ENCODE measurements at places on chromosomes 1 and 21.

- no peak for DNase-seq
Observed at GRCh38 chr1:26281091-26281958, 1.4 kb downstream of the SH3BGRL3 start.

GRCh38 chr1:213138892-213139291 lies 87.9 kb downstream of the RPS6KC1 start:
- DNase-seq, result no peak

- DNase-seq, result no peak
Observed at GRCh38 chr1:29264773-29265389, 28.6 kb downstream of the PTPRU start.

- no peak for DNase-seq
Observed at GRCh38 chr1:80842796-80843195, 957.9 kb upstream of the ADGRL2 start.

DNA sequence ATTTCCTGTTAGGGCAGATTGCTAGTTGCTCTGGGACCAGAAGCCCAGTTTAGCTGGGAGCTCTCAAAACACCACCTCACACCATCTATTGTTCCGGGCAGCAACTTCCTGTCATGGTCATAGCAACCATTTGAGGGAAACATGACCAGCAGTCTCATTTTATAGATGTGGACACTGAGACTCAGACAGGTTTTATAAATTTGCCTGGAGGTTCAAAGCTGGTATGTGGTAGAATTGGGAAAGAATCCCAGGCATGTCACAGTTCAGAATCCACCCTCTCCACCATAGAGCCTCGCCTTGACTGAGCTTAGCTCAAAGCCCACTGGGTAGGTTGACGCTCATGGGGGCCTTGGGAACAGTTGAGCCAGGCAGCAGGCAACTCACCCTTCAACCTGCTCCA lies 14.0 kb upstream of the TRIM67 start:
- no peak for DNase-seq

- DNase-seq, result no peak
Observed at GRCh38 chr1:162903246-162903645, 42.3 kb upstream of the CCDC190 start.

GRCh38 chr1:242788771-242789170 lies 264.3 kb upstream of the PLD5 start:
- DNase-seq, result no peak

DNA sequence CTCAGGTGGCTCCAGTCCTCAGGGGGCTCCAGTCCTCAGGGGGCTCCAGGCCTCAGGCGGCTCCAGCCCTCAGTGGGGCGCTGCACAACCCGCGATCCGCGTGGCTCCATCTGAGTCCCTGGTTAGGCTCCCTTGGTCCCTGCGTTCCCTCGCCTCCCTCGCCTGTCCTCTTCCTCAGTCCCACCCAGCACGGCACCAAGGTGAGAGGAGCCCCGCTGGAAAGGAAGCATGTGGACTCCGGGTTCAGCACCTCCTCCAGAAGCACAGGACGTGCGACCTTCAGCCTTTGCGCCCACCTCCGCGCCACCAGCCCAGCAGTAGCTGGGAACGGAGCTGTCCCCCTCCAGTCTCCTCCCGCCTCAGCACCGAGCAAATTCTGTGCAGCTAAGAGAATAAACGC lies 8.1 kb upstream of the OR2M5 start:
- DNase-seq, result no peak

DNA sequence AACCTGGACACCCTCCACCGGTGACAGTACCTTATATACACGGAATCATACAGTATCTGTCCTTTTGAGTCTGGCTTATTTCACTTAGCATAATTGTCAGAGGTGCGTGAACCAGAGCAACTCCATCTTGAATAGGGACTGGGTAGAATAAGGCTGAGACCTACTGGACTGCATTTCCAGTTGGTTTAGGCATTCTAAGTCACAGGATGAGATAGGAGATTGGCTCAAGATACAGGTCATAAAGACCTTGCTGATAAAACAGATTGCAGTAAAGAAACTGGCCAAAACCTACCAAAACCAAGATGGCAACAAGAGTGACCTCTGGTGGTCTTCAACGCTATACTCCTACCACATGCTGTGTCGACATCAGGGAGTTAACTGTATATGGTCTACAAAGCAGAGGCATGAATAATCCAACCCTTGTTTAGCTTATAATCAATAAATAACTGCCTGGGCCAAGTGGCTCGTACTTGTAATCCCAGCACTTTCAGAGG lies 1.4 kb upstream of the FDPS start:
- no peak for DNase-seq
